Karpas-422 (cell line): ENCODE measurements at places on chromosomes 4 and X.

DNA sequence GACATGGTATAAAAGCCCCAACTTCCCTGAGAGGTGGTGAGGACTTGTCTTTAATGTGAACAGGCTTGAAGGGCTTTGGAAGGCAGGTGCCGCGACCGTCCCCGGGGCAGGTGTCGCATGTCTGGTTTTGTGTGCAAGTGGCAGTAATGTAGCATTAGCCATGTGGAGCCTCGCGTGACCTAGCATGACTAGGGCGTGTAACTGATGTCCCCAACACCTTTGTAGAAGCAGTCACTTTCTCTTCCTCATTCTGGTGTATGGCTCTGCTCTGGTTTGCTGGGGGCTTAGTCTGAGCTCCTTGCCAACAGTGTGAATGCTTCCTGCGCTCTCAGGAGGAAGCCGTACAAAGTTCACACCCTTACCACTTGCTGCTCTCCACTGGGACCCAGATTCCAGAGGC, 145.7 kb downstream of the AMMECR1 start:
- peak; percentile 53 for DNase-seq

- DNase-seq: peak; percentile 94
Measured at GRCh38 chrX:130024127-130024526, 41.7 kb downstream of the BCORL1 start.

DNA sequence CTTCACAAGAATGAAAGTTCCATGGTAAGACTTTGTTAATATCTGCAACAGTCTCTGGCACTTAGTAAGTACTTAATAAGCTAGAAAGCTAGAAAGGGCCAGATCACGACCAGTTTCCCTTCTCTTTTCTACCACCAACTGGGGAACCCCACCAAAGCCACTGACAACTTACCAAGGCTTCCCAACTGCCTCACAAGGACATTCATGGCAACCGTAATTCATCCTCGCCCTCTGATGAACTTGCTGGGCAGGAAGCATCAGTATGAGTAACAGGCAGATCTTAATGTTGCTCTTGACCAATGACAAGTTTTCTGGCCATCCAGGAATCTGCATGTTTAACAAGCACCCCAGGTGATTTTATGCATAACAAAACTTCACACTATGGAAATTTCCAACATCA, 23.2 kb upstream of the ZCCHC13 start:
- DNase-seq: no peak

- DNase-seq: peak; percentile 53
Measured at GRCh38 chr4:122731676-122732075, 828 bp upstream of the BBS12 start.

GRCh38 chr4:98928505-98929340, at the start of gene EIF4E:
TSS of gene EIF4E (minus strand) at chr4:98929133. CDS start at chr4:98929112, 21 bp downstream.
- DNase-seq: peak; percentile 100

DNA sequence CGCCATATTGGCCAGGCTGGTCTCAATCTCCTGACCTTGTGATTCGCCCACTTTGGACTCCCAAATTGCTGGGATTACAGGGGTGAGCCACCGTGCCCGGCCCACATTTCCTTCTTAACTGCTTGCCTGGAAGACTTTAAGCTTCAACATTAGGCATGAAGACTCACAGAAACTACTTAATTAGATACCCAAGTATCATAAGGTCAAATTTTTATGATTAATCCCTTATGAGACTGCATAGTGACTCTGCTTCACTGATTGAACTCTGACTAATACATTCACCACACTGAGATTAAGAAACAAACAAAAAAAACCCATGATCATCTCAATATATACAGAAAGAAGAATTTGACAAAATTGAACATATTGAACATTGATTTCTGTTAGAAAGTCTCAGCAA, 87.4 kb upstream of the KCTD8 start:
- no peak for DNase-seq
